Mucosa of descending colon (tissue), 3 donors: ENCODE measurements at places on chromosomes 12 and 14.

DNA sequence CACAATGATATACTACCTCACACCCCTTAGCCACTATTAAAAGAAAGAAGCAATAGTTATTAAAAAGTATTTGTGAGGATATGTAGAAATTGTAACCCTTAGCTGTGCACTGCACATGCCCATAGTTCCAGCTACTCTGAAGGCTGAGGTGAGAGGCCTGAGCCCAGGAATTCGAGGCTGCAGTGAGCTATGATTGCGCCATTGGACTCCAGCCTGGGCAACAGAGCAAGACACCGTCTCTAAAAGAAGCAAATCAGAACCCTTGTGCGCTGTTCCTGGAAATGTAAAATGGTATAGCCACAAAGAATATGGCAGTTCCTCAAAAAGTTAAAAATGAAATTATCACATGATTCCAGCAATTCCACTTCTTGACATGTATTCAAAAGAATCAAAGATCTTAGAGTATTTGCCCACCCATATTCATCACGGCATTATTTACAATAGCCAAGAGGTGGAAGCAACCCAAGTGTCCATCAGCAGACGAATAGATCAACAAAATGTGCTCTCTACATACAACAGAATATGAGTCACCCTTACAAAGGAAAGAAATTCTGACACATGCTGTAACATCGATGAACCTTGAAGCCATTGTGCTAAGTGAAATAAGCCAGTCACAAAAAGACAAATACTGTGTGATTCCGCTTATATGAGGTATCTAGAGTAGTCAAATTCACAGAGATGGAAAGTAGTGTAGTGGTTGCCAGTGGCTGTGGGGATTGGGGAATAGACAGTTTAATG is 23.7 kb upstream of the YLPM1 start:
- DNase-seq, result no peak

DNA sequence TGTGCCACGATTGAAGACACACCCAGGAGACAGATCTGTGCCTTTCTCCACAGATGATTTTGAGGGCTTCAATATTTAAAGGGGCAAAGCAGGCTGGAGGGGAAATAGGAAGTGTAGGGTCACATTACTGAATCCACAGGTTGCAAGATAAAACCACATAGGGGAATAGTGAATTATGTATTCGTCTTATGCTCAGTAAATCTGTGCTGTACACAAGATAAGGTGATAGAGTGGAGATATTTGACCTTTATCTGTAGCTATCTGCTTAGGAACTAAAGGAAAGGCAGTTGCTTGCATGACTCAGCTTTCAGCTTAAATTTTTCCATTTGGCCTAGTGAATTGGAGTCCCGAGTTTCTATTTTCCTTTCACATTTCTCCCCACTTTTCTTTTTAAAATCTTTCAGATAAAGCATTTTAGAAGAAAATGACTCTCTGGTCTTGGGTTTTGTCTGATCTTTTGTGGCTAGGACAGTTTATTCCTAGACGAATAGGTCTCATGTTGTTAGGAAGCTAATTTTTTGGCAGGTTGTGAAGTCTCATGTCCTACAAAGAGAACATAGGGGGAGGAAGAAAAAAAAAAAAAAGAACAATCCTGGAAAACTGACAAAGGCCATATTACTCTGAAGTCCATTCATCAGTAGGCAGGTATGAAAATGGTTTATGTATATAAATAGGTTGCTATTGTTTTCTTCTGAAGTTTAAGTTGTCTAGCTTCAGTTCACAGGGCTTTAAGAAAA is 55.4 kb downstream of the FBXO33 start:
- no peak for DNase-seq

DNA sequence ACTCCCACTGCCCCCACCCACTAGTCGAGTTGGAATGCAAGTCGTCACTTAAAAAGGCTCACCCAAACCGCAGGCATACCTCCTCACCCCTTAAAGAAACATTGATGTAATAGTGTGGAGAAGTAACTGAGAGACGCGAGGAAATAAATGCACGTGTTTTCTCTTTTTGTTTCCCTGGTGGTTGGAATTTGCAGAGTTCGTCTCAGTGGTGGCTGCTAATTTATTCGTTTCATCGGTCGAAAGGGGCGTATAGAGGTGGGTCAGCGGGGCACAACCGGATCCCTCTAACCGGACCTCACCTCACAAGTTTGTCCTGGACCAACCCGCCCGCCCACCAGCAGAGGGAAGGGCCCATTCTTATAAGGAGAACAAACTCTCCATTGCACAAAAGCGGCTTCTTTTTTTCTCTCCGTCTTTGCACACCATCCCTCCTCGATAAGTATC is 5.0 kb upstream of the NPAS3 start:
- no peak for DNase-seq

DNA sequence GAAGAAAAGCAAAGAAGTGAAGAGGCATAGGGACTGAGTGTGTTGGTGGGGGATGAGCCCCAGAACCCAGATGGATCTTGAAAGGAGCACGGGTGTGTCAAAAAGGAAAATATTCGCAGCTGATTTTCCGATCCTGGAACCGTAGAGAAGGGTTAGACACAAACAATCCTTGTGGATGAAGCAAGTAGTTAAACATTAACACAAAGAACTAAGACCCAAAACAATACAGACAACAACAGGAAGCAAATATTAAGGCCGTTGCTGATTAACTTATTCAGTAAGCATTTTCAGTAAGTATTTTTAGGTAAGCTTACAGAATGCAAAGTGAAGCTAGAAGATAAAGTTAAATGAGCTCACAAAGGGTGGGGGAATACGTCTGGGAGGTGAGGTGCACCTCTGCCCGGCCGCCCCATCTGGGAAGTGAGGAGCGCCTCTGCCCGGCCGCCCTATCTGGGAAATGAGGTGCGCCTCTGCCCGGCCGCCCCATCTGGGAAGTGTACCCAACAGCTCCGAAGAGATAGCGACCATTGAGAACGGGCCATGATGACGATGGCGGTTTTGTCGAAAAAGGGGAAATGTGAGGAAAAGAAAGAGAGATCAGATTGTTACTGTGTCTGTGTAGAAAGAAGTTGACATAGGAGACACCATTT is 62.8 kb upstream of the PRB2 start:
- no peak for DNase-seq
